Uterus (tissue), 4 donors: ENCODE measurements at places on chromosomes 2 and 18. TPM values are rescaled to one million over a fixed set of nuclear protein-coding genes. Genes with fewer than 3 reads are reported as not detected.

The CXCR2 gene
- not detected for total RNA-seq

The MLPH gene
- 16.5 TPM for total RNA-seq

The EGR4 gene
- total RNA-seq, result not detected

The ZNF519 gene
- 35.1 TPM for total RNA-seq

The ONECUT2 gene
- not detected for total RNA-seq

The IL18RAP gene
- 1.0 TPM for total RNA-seq

The CELF4 gene
- 1.7 TPM for total RNA-seq

The CRYGC gene
- total RNA-seq, result not detected

The LINC00305 gene
- not detected for total RNA-seq

The OBSL1 gene
- total RNA-seq, result 128 TPM

The GCG gene
- not detected for total RNA-seq

The LRRTM4 gene
- 0.24 TPM for total RNA-seq

The SERPINB3 gene
- not detected for total RNA-seq

The IL36G gene
- total RNA-seq, result not detected

The DNAJC10 gene
- total RNA-seq, result 154 TPM

The GALR1 gene
- 0.21 TPM for total RNA-seq

The IL1RL2 gene
- total RNA-seq, result not detected

The MALL gene
- total RNA-seq, result 46.4 TPM

The GPR35 gene
- 0.51 TPM for total RNA-seq

The FBXO36 gene
- 8.2 TPM for total RNA-seq

The FBXO48 gene
- total RNA-seq, result 6.8 TPM
